Esophagus squamous epithelium (tissue), 5 donors: ENCODE measurements at places on chromosomes 7 and 10.

DNA sequence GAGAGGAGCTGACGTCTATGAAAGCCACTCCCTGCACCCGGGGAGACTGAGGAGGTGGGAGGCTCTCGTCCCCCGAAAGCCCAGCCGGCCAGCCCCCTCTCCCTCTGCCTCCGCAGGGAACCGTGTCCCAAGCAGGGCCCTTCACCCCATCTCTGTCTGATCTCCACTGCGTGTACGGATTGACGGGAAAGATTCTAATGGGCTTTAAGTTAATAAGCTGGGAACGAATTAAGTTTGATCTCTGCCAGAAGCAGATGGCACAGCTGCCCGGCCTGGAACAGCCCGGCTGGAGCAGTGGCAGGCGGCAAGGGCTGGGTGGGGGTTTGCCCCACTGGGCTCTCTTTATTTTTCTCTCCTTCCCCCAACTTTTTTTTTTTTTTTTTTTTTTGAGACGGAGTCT is 6.1 kb upstream of the SLC29A4 start:
- no peak for DNase-seq
- no peak overlapping the region for H3K4me3 ChIP-seq
- no peak overlapping the region for H3K27ac ChIP-seq
- H3K36me3 ChIP-seq: no peaks in the 10 kb centered on the region

- no peak overlapping the region for H3K27ac ChIP-seq
- no peak overlapping the region for H3K4me3 ChIP-seq
- peaks cover 68% of the 10 kb centered on the region for H3K27me3 ChIP-seq
- H3K36me3 ChIP-seq: no peaks in the 10 kb centered on the region
- DNase-seq: no peak
- H3K4me1 ChIP-seq: no peaks in the 10 kb centered on the region
Observed at GRCh38 chr7:1755783-1756625, 85.9 kb downstream of the ELFN1 start.

- H3K36me3 ChIP-seq: no peaks in the 10 kb centered on the region
- no peak overlapping the region for H3K27ac ChIP-seq
- no peak overlapping the region for H3K4me3 ChIP-seq
- H3K4me1 ChIP-seq: no peaks in the 10 kb centered on the region
Observed at GRCh38 chr7:137626469-137627067, 220.2 kb downstream of the DGKI start.

DNA sequence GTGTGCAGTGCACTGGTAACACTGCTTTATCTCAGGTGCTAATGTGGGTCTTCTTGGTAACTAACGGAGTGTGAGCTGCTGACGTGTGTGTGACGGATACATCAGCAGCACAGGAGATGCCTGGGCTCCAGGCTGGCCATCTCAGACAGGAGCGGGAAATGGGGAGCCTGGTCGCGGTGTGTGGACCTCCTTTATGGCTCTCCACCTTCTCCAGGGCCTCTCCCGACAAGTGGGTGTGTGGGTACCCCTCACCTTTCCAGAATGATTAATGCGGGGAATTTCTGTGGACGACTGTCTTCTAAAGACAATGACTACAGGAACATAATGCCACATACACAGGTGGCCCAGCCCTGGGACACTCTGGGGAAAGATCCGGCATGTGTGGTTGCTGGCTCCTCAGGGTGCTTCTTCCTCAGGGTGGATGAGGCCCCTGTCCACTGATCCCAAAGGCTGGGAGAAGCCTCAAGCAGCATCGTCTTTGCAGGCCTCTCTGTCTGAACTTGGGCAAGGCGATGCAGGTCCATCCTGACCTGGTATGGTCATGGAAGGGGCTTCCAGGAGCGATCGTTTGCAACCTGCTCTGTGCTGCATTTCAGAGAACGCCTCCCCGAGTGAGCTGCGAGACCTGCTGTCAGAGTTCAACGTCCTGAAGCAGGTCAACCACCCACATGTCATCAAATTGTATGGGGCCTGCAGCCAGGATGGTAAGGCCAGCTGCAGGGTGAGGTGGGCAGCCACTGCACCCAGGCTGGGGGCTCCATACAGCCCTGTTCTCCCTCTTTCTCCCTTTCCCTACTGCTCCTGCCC is 20.3 kb upstream of the CSGALNACT2 start:
- no peaks in the 10 kb centered on the region for H3K27me3 ChIP-seq
- peaks cover 4% of the 10 kb centered on the region for H3K4me1 ChIP-seq
- H3K27ac ChIP-seq: no peak overlapping the region
- H3K4me3 ChIP-seq: no peak overlapping the region
- no peaks in the 10 kb centered on the region for H3K36me3 ChIP-seq
- DNase-seq: no peak

- H3K4me3 ChIP-seq: no peak overlapping the region
- no peak for DNase-seq
- no peaks in the 10 kb centered on the region for H3K36me3 ChIP-seq
Observed at GRCh38 chr10:118472415-118473304, 122.8 kb downstream of the PRLHR start.

DNA sequence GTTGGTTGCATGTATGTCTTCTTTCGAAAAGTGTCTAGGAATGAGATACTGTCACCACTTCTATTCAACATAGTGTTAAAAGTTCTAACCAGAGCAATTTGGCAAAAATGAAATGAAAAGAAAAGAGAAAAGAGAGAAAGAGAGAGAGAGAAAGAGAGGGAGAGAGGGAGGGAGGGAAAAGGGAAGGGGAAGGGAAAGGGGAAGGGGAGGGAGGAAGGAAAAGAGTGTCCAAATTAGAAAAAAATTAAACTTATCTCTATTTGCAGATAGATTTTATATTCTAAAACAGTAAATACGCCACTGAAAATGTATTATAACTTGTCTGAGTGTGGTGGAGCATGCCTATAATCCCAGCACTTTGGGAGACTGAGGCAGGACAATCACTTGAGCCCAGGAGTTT is 16.2 kb downstream of the DDX56 start:
- H3K4me1 ChIP-seq: peaks cover 5% of the 10 kb centered on the region
- no peak overlapping the region for H3K27ac ChIP-seq
- H3K4me3 ChIP-seq: no peak overlapping the region
- no peak for DNase-seq

DNA sequence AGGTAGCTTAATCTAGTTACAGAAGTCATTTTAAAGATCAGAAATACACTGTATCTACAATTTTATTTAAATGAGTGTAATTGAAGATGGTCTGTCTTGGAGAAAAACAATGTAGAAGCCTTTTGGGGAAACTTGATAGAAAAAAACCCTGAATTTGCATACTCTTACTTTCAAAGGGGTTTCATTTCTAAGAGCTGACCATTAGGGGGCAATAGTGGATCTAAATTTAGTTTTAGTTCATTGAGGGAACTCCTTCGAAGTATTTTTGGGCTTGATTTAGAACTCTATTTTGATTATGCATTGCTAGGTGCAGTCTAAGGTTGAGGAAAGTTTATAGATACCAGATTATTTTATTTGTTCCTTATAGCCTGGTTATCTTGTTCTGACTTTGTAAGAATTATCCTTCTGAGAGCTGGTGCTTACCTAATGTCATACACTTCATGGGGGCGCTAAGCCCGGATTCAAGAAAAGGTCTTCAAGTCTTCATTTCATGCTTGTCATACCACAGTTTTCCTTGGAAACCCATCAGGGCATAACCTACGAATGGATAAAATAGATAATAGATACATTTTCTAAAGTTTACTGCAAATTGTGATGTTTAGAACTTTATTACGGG is 69.1 kb upstream of the MXI1 start:
- no peaks in the 10 kb centered on the region for H3K36me3 ChIP-seq
- peaks cover 12% of the 10 kb centered on the region for H3K4me1 ChIP-seq
- no peak overlapping the region for H3K27ac ChIP-seq
- no peaks in the 10 kb centered on the region for H3K27me3 ChIP-seq
- H3K4me3 ChIP-seq: no peak overlapping the region
- no peak for DNase-seq
